NCI-H2029 (cell line): ENCODE measurements at places on chromosomes 2 and 18.

DNA sequence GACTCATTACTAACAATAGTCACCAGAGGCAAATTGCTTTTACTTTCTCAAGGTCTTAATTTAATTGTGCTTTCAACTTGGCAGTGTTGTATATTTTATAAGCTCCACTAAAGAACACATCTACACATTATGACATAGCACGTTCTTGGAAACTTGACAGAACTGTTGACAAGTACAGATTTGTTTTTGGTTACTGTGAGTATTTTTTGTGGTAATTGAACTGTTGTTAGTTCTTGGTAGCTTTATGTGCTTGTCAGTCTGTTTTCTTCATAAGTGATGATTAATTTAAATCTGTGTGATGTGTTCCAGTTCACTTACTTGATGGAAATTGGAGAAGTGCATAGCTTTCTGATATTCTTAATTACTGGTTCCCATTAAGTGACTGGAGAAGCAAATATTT, 63.9 kb downstream of the COMMD1 start:
- DNase-seq: no peak

- no peak for DNase-seq
Measured at GRCh38 chr2:127636248-127637235, 9.4 kb upstream of the GPR17 start.

DNA sequence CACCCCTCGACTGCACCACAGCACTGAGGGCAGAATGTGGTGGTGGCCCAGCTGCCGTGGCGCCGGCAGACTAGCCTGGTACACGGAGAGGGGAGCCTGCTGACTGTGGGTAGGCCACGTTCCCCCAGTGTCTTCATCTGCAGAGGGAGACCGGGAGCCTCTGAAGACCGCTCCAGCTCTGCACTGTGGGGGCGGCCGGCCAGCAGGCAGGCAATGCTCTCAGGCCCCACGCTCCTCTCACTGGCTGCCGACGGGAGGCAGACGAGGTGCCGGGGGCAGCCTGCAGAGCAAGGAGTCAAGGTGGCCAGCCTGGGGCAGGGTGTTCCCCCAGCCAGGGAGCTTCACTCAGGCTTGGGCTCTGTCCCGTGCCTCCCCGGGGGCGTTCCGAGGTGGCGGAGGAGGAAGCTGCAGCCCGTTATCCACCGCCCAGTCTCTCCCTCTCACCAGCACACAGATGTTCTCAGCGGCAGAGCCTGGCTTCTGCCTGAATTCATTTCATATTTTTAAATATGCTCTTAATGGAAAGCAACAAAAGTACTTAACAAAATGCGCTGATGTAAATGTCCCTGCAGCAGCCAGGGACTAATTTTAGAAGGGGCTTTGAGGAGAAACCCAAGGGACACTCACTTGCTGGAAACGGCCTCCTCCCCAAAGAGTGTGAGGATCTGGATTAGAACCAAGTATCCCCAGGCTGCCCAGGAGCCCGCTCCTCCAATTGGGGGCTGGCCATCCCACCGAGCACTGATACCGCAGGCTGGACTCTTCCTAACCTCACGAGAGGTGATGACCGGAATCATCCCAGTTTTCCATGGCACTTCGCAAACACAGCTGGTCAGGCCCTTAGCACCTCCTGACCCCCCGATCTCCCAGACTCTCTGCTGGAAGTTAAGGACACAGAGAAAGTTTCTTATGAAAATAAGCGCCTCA, 87.8 kb downstream of the HDAC4 start:
- no peak for DNase-seq

GRCh38 chr2:190970873-190971506, 43.0 kb downstream of the STAT1 start:
- no peak for DNase-seq

GRCh38 chr2:45224321-45224992, 215.2 kb upstream of the SIX2 start:
- DNase-seq: no peak

DNA sequence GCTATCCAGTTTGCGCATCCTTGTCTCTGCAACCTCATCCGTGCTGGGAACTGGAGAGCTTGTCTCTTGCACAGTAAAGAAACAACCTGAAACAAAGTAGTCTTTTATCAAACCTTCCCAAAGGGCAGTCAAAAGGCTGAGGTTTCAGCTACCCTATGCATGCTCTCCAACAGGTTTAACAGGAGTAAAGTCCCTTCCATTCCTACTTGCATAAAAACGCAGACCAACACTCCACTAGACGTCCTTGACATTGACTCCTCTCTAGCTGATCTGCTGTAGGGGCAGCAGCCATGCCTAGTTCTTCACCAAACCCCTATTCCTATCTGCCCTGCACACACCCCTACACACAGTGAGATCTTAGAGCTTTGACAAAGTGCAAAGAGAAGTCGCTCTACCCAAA, 41.5 kb downstream of the L3MBTL4 start:
- DNase-seq: no peak

- no peak for DNase-seq
Measured at GRCh38 chr2:231191896-231192872, 6.2 kb upstream of the ARMC9 start.
